ENCODE measurements at places on chromosomes 5 and 9. TPM values are rescaled to one million over a fixed set of nuclear protein-coding genes. Genes with fewer than 3 reads are reported as not detected.

DNA sequence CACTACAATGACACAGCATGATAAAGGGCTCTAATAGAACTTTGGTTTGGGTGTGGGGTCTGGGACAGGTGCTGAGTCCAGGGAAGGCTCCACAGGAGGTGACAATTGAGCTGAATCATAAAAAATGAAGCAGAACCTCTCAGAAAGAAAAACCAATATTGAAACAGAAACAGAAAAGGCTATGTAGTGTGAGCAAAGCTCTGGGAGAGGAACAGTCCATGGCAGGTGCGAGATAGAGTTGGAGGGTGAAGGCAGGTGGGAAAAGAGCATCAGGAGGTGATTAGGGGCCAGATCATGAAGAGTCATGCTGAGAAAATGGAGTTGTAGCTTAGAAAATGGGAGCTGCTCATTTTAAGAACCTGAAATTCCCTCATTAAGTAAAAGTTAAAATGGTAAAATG is 164.9 kb downstream of the KCTD16 start:
- DNase-seq: no peak

GRCh38 chr5:16615741-16616535 is 859 bp downstream of the RETREG1 start:
- DNase-seq: no peak

DNA sequence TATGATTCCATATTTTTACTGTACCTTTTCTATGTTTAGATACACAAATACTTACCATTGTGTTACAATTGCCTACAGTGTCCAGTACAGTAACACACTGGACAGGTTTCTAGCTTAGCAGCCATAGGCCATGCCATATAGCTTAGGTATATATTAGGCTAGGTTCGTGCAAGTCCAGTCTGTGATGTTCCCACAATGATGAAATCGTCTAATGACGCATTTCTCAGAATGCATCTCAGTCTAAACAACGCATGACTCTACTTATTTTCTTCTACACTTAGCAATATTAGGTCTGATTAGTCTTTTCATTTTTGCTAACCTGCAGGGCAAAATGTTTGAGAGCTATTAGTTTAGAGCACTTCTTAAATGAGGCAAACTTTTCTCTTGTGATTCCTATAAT is 22.7 kb downstream of the OR2S2 start:
- DNase-seq: no peak

Gene MEGF10
- 0.10 TPM for polyA plus RNA-seq

- no peak for DNase-seq
These were observed 4.5 kb downstream of the CAMSAP1 start for GRCh38 chr9:135902655-135903357.

Gene NME5
- polyA plus RNA-seq: 9.4 TPM

- DNase-seq: no peak
These were observed 104.0 kb downstream of the ERCC6L2 start for GRCh38 chr9:95979446-95979845.

Gene ANKRD18A
- 1.9 TPM for polyA plus RNA-seq

Gene SHC3
- polyA plus RNA-seq: 0.68 TPM

- no peak for DNase-seq
These were observed 859 bp upstream of the GRIA1 start for GRCh38 chr5:153489611-153490010.

All from heart right ventricle (tissue), 16 donors.